ENCODE measurements at places on chromosomes 1 and 21.

DNA sequence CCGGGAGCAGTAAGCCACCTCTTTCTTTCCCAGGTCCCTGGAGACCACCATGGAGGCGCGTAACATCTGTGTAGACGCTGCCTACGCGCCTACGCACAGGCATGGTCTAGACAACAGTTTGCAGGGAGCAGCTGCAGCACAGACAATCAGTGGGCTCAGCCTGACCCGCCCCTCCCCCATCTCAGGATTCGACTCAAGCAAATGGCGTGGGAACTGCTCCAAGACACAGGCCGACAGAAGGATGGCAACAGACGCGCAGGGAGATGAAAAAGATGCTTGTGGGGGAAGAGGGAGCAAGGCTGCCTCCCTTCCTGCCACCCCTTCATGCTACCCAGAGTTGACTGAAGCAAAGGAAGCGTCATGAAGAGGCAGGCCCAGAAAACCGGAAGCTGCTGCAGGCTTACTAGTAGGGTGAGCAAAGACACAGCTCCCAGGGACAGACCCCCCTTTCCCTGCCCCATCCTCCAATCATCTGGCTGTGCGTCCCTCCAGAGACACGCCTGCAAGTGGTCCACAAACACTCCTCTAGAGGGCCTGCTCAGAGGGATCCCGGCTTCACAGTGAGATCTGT, 19.5 kb downstream of the STK40 start:
- no peak for DNase-seq

DNA sequence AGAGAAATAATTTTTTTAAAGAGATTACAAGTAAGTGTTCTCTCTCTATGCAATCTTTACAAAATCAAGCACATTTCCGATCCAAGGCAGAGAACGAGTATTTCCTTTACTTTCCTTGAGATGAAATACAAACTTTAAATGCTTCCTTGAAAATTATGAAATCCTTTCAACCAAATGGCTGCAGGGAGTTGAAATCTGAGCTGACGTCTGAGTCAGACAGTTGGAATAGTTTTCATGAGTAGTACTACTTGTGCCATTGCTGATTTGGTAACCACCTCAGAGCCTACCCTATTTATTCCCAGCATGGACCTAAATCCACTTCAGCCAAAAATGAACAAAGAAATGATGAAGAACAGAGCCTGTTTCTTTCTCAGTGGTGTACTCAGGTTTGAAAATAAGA, 183.6 kb downstream of the GIPC2 start:
- DNase-seq: no peak

DNA sequence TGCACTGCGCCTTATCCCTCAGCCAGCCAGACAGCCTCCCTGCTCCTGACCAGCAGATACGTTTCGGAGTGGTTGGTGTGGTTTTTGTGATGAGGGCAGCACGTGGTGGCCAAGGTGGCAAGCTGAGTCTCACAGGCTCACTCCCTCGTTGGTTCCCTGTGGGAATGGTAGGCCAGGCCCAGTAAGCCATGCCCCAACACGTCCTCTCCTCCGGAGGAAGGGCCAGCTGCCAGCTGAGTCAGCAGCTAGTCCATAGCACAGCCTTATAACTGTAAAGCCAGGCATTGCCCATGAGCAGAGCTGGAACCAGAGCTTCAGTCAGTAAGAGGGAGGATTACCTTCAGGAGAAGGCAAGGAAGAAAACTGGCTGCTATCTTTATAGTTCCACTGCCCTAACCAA, 29.5 kb downstream of the SZRD1 start:
- DNase-seq: no peak

DNA sequence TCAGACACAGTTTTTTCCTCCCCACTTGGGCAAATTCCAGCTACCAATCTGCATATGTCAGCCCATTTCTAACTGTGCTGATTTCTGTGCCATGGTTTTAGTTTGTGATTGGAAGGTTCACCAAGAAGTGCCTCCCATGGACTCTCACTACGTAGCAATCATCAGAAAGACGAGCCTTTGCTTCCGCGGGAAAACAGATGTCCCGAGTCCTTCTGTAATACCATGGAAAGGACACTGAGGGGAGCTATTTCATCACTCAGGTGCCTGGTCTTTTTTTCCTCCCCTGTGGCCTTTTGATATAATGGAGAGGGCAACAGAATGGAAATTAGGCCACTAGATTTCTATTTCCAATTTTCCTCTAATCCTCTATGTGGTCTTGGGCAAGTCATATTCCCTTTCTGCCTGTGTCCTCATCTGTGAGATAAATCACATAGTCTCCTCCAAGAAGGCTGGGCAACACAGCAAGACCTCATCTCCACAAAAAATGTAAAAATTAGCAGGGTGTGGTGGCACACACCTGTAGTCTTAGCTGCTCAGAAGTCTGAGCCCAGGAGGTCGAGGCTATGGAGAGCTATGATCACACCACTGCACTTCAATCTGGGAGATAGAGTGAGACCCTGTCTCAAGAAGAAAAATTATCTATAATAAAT, 24.8 kb downstream of the LEMD1 start:
- DNase-seq: peak; percentile 86

GRCh38 chr1:166808952-166809351, 30.3 kb upstream of the POGK start:
- DNase-seq: no peak

DNA sequence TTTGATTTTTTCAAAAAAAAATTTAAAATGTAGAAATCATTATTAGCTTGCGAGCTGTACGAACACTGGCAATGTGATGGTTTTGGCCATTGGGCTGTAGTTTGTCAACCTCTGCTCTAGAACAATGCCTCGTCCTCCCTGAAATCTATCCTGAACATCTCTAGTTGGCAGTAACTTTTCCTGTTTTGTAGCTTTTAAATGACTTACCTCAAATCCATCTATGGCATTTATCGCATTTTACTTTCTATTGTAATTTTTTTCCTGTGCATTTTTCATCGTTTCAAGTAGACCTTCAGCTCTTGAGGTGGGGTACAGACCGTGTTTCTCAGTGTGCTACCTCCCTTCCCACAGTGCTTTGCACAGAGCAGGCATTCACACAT, 30.4 kb upstream of the A3GALT2 start:
- DNase-seq: no peak
